ENCODE measurements at places on chromosomes 1 and 21. TPM values are rescaled to one million over a fixed set of nuclear protein-coding genes. Genes with fewer than 3 reads are reported as not detected.

DNA sequence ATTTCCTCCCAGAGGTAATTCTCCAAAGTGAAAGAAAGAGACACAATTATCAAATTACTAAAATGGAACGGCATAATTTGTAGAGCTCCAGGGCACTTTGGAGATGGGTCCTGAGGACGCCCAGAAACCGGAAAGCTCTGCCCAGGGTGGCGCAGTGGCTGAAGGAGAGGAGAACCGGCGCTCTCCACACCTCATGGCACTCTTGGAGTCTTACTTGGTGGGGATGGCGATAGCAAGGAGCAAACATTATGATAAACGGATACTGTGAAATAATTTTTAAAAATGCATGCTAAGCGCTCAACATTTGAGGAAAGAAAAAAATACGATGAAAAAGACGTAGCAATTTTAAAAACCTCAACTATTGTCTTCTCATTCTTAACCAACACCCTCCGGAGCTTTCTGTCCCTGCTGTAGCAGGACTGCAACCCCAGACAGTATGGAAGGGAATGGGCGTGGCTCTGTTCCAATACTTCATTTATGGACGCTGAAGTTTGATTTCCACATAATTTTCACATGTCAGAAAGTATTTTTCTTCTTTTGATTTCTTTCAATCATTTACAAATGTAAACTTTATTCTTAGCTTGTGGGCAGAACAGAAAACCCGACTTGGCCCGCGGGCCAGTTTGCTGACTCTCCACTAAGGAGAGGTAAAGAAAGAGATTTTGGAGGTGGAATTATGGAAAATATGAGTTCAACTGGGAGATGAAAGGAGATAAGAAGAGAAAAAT, 1.1 kb downstream of the S100A11 start:
- no peak for DNase-seq

The ASCL5 gene
- not detected for total RNA-seq

The VHLL gene
- total RNA-seq = 0.33 TPM

GRCh38 chr21:18368205-18368604, 35.4 kb downstream of the TMPRSS15 start:
- no peak for DNase-seq

- DNase-seq = peak; percentile 50
Observed at GRCh38 chr1:156080863-156081179, 1.4 kb downstream of the MEX3A start.

DNA sequence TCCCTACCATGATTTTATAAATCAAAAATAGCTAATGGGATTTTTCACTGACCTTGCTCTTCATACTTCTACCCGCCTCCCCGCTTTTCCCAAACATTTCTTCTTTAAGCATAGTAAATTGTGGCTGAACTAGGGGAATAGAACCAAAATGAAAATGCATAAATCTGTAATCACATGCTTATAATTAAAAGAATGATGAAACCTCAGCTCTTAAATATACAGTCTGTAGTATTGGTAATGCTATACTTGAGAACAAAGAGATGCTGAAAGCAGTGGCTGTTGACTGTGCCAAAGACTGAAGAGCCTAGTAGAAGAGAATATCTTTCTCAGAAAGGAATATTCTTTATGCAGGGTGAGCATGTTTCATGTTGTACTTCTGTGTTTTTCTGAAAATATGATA, 249.1 kb downstream of the GREM2 start:
- no peak for DNase-seq

DNA sequence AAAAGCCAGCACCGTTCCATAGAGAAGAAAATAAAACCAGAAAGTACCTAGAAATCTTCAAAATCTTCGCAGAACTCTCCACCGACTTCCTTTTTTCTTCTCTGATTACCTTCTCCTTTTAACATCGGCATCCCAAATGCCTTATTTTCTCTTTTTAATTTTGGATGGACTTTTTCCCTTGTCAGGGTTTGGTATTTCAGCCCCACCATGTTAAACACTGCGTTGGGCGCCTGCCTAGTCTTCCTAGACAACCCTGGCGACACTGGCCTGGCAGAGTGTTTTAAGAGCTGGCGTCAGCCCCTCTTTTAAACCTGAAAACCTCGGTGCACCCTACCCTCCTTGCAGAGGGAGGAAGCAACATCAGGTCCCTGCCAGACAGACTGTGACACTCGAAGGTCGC, 66.0 kb upstream of the EFHD2 start:
- peak; percentile 78 for DNase-seq

The SV2A gene
- 2.9 TPM for total RNA-seq

DNA sequence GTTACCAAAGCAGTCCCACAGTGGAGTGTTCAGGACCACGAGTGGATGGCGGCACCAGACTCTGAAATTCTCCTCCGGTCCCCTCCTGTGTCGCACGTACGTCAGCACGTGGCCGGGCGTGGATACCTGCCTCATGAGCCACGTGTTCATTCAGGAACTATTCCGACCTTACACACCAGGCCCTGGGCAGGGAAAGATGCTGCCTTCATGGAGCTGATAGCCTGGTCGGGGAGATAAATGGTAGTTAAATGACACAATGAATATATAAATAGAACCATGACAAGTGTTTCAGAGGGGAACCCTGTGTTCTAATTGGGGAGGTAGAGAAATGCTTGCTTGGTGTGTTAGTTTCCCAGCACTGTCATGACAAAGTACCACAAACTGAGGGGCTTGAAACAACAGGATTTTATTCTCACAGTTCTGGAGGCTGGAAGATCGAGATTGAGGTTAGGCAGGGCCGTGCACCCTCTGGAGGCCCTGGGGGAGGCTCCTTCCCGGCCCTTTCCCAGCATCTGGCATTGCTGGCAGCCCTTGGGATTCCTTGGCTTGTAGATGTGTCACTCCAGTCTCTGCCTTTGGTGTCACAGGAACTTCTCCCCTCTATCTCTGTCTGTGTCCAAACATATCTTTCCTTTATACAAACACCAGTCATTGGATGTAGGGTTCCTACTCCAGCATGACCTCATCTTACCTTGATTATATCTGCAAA, 28.9 kb upstream of the GPR137B start:
- DNase-seq = no peak

All from ovary (tissue), 10 donors.